Fibroblast of villous mesenchyme (primary cell): ENCODE measurements at places on chromosomes 12 and 14. TPM values are rescaled to one million over a fixed set of nuclear protein-coding genes. Genes with fewer than 3 reads are reported as not detected.

DNA sequence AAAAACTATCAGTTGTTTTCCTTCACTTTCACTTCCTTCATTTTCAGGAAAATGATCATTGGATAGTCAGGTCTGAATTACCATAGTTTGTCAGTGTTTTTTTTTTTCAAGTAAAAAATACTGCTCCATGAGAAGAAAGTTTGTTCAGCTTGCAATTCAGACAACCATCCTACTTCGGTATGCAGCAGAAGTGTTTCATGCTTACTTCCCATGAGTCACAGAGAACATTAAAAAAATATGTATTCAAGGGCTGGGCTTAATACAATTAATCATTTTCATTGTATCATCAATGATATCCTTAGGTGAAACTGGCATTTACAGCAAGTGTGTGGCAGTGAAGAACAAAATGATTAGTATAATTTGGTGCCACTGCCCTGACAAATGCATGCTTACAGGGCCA lies 21.6 kb downstream of the PYM1 start:
- no peak for DNase-seq

- DNase-seq: peak; percentile 50
Observed at GRCh38 chr14:35818346-35819115, 7.6 kb upstream of the BRMS1L start.

- peak; percentile 89 for DNase-seq
Observed at GRCh38 chr14:100825713-100826331, at the start of gene MEG3. Gene MEG3, plus strand, starts transcription at chr14:100826118.

DNA sequence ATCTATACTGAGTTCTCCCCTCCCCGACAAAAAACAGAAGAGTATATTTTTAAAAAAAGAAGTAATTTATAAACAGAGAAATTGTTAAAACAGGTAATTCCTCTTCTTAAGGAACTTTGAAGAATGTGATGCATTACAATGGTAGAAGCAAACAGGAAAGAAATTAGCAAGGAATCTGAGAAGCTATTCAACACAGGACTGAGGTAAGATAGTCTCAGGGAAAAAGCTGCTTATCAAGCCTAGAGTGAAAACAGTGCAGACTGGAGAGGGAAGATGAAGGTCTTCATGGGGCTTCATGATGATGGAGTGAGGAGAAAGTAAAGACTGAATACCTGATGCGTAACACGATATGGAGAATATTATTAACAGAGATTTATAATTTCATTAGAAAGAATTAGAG lies 880.0 kb downstream of the SLC16A7 start:
- no peak for DNase-seq

- DNase-seq: no peak
Observed at GRCh38 chr14:78196323-78196722, 26.1 kb downstream of the NRXN3 start.

DNA sequence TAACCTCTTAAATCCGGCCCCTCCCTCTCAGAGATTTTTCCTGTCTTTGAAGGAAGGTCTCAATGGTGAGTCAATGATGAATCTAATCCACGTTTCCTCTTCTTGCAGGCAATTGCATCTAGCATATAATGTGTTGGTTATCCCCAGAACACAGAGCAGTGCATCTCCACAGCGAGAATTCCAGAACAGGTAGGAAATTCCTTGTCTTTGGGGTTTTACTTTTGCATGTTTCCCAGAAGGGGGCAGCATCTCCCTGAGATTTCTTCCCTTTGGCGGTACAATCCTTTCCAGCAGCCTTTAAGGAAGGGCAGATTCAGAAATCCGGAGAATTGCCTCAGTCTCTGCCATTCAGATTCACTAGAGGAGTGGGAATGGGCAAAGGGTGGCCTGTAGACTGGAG lies 128.0 kb downstream of the KCNA5 start:
- peak; percentile 30 for DNase-seq

DNA sequence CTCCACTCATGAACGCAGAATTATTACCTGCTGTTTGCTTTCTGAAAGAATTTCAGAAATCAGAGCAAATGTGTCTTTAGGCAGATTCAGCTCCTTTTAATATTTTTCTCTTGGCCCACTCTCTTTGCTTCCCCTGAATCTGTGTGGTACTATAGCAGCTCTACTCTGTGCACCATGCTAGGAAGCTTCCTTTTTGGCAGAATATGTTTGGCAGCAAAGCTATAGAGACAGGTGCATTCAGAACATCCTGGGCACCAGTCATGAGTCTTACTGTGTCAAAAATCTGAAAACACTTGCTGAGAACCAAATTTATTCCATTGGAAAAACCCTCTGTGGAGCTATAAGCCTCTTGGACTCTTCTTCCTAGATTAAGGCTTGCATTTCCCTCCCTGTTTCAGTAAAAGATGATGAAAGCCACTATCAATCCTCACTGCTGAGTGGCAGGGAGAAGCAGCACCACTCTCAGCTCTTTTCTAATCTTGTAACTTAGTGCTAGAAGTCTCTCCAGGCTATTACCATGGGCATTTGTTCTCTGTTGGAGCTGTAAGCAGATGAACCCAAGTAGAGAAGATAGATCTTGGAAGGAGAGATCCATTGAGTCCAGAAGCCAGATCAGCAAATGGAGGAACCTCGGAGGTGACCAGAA lies 18.2 kb downstream of the CIPC start:
- no peak for DNase-seq

GRCh38 chr12:97464385-97465321 lies 2.0 kb downstream of the RMST start:
- no peak for DNase-seq

- DNase-seq: no peak
Observed at GRCh38 chr12:20120403-20120725, 248.0 kb upstream of the PDE3A start.

DNA sequence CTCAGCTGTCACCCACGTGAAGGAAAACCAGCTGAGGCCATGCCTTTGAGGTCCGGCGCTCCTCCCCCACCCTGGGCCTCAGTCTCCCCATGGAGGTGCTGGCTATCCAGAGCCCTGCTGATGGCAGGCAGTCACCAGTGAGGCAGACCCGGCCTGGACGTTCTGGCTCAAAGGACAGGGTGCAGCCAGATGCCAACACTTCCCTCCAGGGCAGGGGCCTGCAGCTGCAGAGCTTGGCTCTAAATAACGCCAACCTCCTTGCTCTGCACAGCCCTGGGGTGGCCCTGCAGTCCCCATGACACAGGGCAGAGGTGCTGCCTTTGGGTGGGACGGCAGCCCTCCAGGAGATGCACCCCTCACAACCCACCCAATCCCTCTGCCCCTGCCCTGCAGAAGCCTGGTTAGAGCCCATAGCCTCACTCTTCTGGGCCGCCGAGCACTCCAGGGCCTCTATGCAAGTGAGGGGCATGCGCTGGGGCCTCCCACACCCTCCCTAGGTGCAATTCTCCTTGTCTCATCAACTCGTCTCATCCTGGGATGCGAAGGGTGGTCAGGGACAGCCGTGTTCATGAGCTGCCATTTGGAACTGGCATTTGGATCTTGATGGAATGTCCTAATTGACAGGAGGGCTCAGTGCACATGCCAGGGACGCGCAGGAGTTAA lies 30.4 kb downstream of the CCDC85C start:
- DNase-seq: no peak

DNA sequence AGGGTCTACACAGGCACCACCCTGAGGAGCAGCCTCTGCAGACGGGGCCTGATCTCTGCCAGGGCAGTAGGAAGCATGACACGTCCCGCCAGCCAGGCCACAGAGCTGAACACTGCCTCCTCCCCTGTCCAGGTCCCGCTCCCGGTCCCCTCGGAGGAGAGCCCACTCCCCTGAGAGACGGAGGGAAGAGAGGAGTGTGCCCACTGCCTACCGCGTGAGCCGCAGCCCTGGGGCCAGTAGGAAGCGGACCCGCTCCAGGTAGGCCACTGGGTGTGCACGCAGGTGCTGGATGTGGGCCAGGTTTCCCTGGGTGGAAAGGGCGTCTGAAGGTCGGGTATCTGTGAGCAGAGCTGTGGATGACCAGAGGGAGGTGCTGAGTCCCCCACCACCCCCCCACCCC lies 41.9 kb upstream of the MMP17 start:
- no peak for DNase-seq

GRCh38 chr12:94100211-94100627 lies 48.2 kb upstream of the PLXNC1 start:
- DNase-seq: peak; percentile 42

- DNase-seq: peak; percentile 46
Observed at GRCh38 chr12:69519871-69520270, 49.7 kb downstream of the FRS2 start.

GRCh38 chr14:53613404-53614253 lies 343.0 kb downstream of the BMP4 start:
- DNase-seq: no peak

The PRH1 gene
- 30.2 and 32.9 TPM in 2 replicates for total RNA-seq

The SLC10A1 gene
- total RNA-seq: not detected in 2 replicates

The RNASE1 gene
- not detected in 2 replicates for total RNA-seq

The BRF1 gene
- 32.8 and 41.2 TPM in 2 replicates for total RNA-seq

The MDGA2 gene
- under 0.01 TPM in 1 of 2 replicates, not detected in the other for total RNA-seq
